ENCODE measurements at places on chromosomes 2 and 18.
A peak's percentile ranks its signal among the peaks of the same experiment; 100 is the strongest.

GRCh38 chr2:147865560-147865959 lies 20.7 kb downstream of the ACVR2A start:
- no peak for DNase-seq

DNA sequence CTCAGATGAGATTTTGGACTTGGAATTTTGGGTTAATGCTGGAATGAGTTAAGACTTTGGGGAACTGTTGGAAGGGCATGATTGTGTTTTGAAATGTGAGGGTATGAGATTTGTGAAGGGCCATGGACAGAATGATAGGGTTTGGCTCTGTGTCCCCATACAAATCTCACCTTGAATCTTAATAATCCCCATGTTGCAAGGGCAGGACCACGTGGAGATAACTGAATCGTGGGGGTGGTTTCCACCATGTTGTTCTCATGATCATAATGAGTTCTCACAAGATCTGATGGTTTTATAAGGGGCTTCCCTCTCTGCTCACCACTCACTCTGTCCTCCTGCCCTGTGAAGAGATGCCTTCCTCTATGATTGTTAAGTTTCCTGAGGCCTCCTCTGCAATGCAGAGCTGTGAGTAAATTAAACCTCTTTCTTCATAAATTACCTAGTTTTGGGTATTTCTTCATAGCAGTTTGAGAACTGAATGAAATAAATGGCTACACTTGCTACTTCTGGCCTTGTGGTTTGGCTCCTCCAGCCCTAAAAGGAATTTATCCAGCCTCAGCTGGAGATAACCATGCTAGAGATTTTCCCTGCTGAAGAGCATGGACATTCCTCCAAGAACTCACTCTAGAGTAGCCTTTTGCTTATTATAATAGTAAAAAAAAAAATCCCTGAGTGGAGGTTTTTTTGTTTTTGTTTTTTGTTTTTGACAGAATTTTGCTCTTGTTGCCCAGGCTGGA lies 144.3 kb upstream of the TFPI start:
- no peak for DNase-seq

DNA sequence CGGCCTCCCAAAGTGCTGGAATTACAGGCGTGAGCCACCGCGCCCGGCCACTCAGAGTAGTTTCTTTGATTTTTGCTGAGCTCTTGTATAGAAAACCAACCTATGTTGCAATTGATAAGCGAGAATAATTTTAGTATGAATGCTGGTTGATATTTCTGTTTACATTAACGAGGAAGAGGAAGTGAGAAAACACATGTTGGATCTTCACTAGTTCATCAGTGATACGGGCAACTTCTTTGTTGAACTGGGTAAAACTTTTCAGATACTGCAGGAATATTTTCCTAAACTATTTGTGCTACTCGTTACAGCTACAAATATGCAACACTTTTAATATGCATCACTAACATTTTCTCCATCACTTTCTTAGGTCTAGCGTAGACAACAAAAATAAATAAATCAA lies 67.9 kb upstream of the SLC25A52 start:
- DNase-seq, result no peak

GRCh38 chr2:1972011-1972410 lies 227.7 kb upstream of the PXDN start:
- no peak for DNase-seq

DNA sequence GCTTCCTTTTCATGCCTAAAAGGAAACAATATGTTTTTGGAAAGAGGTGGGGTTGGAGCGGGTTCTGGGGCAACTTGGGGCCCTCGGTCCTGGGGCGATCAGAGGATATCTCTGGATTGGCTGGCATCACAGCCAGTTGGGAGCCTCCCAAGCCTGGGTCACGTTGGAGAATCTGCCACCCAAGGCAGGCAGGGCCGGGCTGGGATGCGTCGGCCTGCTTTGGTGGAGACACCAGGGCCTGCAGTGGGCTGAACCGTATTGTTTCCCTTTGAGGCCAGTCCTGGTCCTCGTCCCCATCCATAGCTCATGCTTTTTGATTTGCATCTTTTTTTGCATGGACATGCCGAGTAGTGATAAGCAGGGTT lies 235.8 kb downstream of the ATAD2B start:
- DNase-seq, result no peak

- DNase-seq, result peak; percentile 75
Observed at GRCh38 chr2:215680605-215681598, 245.0 kb upstream of the FN1 start.

DNA sequence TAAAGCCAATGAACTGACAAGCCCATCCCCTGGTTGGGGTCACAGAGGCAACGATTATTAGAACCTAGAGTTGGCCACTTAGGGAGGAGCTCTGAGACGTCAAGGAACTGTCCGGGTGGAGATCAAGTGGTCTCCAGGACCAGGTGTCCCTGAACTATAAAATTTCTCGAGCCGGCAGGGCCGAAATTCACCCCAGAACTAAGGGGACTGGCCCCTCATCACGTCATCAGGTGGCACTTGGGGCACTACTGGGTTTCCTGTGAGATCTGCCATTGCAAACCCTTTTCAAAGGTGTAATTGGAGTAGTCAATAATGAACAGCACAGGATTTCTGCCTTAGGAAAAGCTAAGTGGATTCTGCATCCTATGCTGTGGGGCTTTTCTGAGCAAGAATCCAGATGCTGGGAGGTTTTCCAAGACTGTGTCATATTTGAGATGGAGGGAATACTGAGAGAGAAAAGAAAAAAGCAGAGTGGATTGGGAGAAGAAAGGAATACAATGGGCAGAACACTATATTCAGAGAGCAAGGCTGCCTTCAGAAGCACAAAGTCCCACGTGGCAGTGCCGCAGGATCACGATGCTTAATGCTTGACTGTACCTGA lies 113.6 kb downstream of the ALPK2 start:
- no peak for DNase-seq

- no peak for DNase-seq
Observed at GRCh38 chr2:116061023-116061422, 1618.6 kb downstream of the DPP10 start.

Measured in hematopoietic multipotent progenitor cell treated with erythropoietin and hydrocortisone succinate and interleukin-3 and kit ligand, for 4 days (in vitro differentiated cells).